ENCODE measurements at places on chromosomes 3 and 15.

GRCh38 chr3:179706233-179706632, 53.4 kb downstream of the USP13 start:
- no peak for DNase-seq

- DNase-seq = no peak
These were observed 25.4 kb downstream of the CTDSPL start for GRCh38 chr3:37887062-37887461.

- DNase-seq = no peak
These were observed 122.0 kb upstream of the BFSP2 start for GRCh38 chr3:133277813-133278212.

- peak; percentile 65 for DNase-seq
These were observed 610 bp upstream of the SATB1 start for GRCh38 chr3:18425641-18426257.

DNA sequence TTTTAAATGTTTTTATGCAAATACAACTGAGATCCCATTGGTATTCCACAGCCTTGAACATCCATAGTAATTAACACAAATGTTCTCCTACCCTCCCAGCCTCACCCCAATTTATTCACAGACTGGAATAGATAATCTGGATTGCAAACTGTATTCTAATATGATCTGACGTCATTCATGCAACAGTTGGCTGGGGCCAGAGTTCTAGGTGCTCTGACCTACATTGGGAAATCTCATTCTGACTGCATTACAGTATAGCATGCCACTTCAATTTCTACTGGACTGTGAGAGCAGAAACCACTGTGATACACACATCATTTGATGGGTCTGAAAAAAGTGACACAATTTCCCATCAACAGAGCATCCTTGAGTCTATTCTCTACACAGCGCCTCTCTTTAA, 403.1 kb downstream of the MAGI1 start:
- no peak for DNase-seq
